ENCODE measurements at places on chromosomes 6 and 20. TPM values are rescaled to one million over a fixed set of nuclear protein-coding genes. Genes with fewer than 3 reads are reported as not detected.

PACRG gene
- not detected for total RNA-seq

CDSN gene
- total RNA-seq, result not detected

ACOT13 gene
- 3.6 TPM for total RNA-seq

FKBP1C gene
- 0.72 TPM for total RNA-seq

BCAS1 gene
- under 0.01 TPM for total RNA-seq

SUMO4 gene
- 2.2 TPM for total RNA-seq

LAMA2 gene
- total RNA-seq, result 13.3 TPM

CGA gene
- total RNA-seq, result not detected

ECI2 gene
- total RNA-seq, result 152 TPM

ZNF334 gene
- total RNA-seq, result 1.4 TPM

ARFGEF3 gene
- under 0.01 TPM for total RNA-seq

C6orf15 gene
- total RNA-seq, result not detected

WFDC5 gene
- not detected for total RNA-seq

PXMP4 gene
- 3.6 TPM for total RNA-seq

HTR1E gene
- not detected for total RNA-seq

GRCh38 chr6:16239798-16240123, 1.4 kb downstream of the GMPR start:
- DNase-seq, result peak; percentile 49

- peak; percentile 47 for DNase-seq
Observed at GRCh38 chr6:75748743-75749538, at the start of gene MYO6. Gene MYO6, plus strand, starts transcription at chr6:75749239. Its CDS starts 68,309 bp downstream, at chr6:75817548.

DNA sequence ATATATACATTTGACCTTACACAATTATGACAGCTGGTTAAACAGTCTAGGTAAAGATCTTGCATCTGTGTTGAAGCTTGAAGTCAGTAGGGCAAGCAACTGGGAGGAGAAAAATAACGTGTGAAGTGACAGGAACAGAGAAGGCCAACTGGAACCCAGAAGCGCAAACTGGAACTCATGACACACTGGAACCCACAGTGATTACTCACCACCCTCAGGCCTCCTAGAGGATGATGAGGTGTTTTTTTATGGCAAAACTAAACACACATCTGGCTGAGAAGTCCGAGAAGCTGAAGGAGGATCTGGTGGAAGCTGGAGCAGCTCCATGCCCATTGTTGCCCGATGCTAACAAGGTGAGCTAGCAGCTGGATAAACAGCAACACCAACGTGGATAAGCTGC, 108.1 kb downstream of the TMEM200A start:
- peak; percentile 69 for DNase-seq

DNA sequence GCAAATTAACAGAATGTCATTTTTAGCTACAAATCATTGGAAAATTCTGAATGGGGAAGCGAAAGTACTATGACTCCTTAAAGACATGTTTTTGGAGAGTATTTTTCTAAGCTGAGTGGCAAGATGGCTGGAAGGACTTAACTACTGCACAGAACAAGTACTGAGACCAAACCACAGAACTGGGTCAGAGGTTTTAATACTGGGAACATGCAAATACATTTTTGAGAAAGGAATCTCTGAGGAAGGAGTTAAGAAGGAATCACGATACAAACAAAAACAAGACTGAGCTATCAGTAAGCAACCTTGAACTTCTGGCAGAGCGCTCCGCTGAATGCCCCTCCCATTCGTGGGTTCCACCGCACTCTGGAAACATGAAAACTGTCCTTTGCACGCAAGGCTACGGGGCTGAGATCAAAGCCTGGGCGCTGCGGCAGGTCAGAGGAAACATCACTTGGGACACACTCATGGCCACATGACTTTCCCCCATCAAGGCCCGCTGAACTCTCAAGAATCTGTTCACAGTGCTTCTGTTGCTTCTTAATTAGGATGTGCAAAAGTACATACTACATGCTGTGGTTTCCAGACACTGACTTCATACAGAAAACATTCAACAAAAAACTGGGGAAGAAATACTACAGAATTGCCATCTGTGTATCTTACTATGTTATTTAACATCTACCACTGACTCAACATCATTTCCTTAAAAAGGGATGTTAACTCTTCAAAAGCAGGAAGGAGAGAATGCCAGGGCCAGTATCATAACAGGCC, 27.8 kb downstream of the SLC23A2 start:
- peak; percentile 90 for DNase-seq

DNA sequence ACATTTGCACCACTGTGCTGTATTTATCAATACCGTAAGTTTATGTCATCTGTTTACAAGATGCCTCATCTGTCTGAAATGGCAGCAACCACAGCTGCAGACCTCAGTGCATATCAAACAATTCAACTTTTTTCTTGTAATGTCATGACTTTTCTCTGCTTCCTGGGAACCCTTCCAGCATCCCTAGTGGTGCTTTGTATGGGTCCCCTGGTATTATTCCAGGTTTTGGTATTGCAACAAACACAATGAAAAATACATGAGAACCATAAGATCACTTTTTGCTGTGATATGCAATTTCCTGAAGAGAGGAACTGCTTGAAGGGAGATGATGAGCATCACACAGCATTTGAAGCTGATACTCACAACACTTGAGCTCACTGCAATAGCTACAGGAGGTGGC, 12.0 kb upstream of the TXNDC5 start:
- peak; percentile 37 for DNase-seq

DNA sequence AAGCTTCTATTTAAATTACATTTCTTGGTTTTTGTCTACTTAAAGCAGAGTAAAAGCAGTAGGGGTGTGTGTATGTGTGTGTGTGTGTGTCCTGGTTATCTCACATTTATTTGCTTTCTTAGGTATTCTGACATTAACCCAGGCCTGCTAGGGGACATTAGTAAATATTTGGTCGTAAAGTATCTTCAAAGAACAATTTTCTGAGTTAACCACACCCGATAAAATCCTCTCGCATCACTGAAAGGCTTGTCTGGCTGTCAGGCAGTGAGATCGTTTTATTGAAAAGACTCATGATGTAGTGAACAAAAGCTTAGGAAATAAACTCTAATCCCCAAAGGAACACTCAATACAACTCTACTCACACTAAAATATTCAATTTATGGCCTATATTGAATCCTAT, 77.9 kb downstream of the ZNF217 start:
- DNase-seq, result no peak

DNA sequence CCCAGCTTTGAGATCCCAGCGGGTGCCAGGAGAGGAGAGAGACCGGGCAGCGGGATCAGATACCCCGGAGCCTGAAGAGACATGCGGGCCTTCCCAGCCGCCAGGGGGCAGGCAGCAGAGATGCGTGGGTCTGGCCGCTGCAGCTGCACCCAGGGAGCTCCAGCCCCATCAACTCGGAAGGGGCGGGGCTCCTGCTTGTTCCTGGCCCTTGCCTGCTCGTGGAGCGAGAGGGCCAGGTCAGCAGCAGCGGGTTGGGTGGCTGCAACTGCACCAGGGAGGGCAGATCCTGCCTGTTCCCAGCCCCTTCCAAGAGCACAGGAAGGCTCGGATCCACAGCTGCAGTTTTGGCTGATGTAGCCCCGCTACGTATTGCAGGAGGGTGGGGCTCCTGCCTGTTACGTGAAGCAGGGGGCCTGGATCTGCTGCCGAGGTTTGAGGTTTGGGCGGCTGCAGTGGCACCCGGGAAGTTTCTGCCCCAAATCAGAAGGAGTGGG, 532.8 kb downstream of the RFPL4B start:
- no peak for DNase-seq

- DNase-seq, result peak; percentile 91
Observed at GRCh38 chr6:137233911-137234863, 15.0 kb upstream of the IFNGR1 start.

DNA sequence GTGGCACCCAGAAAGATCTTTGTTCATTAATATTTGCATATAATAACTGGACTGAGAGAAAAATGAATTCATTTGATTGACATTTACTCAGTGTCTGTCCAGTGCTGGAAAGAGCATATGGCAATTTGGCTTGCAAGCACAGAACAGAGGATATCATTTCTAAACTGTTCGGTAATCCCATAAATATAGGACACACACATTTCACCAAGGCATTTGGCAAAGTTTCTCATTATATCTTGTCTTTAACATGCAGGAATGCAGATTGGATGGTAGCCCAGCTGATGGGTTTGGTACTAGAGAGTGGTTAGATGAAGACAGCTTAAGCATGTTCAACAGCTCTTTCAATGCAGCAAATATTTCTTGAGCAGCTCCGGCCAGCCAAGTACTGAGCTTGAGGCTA, 259.2 kb downstream of the PRKN start:
- DNase-seq, result no peak

DNA sequence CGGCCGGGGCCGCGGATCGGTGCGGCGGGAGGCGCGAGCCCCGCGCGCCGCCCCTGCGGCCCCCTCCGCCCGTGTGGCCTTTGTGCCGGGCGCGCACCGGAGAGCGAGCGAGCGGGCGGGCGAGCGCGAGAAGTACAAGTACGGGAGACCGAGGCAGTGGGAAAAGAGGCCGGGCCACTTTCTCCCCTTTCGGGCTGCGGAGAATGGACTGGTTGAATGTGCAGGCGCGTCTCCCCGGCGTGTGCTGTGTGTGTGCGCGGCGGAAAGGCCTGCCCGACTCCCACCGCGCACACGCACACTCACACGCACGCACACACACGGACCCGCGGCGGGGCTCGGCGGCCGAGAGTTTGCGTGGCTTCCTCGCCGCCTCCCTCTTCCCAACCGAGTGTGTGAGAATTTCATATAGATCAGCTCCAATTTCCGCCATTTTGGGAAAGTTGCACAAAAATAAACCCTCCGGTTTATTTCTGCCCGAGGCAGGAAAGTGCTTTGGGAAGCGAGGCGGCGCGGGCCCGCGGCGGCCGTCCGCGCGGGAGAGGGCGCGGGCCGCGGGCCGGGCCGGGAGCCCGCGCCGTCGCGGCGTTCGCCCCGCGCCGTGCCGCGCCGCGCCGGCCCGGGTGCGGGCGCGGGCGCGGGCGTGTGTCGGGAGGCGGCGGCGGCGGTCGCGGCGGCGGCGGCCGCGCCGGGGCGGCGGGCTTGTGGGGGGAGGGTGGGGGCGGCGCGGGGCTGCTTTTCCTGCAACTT, 1.1 kb downstream of the L3MBTL3 start:
- peak; percentile 37 for DNase-seq

DNA sequence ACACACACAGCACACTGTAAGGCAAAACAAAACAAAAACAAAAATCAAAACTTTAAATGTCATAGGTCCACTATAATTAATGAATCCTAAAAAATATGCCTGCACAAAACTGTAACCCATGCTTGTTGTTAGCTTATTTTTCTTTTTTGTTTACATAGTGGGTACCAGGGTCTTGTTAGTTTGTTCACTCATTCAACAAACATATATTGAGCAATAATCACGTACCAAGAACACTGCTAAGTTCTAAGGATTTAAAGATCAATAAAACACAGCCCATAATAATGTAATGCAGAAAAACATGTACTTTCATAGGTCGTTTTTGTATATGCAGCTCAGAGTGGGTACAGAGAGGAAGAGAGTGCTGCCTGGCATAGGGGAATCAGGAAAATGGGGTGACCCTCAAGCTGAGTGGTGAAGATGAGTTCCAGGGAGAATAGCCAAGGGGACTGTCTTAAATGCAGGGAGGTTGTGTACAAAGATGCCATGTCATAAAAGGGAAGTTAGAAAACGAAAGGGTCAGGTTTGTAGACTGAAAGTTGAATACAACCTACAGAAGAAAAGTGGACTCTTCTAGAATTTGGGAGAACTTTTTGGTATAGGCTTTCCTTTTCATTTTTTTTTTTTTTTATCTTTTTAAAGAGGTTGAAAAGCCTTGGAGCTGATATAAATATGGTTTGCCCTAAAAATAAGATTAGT, 113.3 kb upstream of the TBX18 start:
- DNase-seq, result no peak

GRCh38 chr6:22194188-22194921, 102.5 kb downstream of the PRL start:
- DNase-seq, result peak; percentile 72

DNA sequence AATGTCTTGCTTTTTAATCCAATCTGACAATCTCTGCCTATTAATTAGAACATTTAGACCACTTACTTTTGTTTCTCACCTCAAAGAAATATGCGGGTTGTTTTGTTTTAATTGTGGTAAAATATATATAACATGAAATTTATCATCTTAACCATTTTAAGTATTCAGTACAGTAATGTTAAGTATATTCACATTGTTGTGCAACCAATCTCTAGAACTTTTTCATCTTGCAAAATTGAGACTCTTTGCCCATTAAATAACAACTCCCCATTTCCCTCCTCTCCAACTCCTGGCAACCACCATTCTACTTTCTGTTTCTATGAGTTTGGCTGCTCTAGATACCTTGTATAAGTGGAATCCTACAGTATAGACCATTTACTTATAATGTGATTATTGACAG, 13.8 kb upstream of the TCP11 start:
- DNase-seq, result no peak

DNA sequence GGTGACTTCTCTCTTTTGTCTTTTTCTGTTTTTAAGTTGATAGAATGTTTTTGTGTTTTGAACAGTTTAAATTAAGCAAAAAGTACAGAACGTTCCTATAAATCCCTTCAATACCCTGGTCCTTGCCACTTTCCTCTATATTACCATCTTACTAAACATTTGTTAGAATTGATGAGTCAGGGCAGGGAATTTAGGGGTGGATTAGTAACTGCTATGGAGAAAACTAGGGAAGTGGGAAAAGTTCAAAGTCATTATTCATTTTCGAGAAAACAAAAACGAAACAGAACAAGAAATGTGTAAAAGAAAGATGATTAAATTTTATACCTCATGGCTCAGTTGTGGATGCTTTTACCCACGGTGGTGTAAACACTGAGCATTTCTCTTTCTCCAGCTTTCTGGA, 240.4 kb upstream of the SULF2 start:
- no peak for DNase-seq

- no peak for DNase-seq
Observed at GRCh38 chr6:16633465-16633864, 127.8 kb downstream of the ATXN1 start.

- peak; percentile 55 for DNase-seq
Observed at GRCh38 chr6:35054106-35054742, 86.9 kb downstream of the TCP11 start.

- DNase-seq, result peak; percentile 76
Observed at GRCh38 chr6:3442431-3443220, 14.2 kb downstream of the SLC22A23 start.

- DNase-seq, result no peak
Observed at GRCh38 chr20:41715526-41715925, 97.3 kb upstream of the CHD6 start.

DNA sequence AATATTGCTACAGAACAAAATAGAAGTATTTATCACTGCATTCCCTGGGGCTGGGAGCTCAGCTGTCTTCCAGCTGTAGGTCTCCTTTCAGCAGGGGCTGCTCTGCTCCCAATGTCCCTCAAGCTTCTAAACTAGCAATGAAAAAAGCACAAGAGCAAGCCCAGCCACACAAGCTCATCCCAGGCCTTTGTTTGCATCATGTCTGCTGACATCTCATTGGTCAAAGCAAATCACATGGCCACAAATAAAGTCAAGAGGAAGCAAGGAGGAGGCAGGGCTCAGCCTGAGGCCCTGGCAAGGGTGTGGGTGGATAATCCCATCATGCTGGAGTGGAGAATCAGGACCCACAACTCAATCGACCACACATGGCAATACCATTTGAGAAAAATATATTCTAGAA, 2.2 kb upstream of the BFSP1 start:
- peak; percentile 60 for DNase-seq

DNA sequence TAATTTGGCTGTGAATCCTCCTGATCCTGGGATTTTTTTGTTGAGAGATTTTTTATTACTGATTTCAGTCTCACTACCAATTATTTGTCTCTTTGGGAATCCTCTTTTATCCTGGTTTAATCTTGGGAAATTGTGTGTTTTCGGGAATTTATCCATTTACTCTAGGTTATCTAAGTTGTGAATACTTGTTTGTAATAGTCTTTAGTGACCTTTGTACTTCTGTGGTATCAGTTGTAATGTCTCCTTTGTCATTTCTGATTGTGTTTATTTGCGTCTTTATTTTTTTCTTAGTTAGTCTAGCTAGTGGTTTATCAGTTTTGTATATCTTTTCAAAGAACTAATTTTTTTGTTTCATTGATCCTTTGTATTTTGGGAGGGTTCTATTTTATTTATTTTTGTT, 27.3 kb upstream of the ZNF337 start:
- no peak for DNase-seq
